Activated effector memory CD4-positive, alpha-beta T cell treated with Interleukin-2 at 50 U/mL for 16 hours (primary cell): ENCODE measurements at places on chromosomes 4 and X.

DNA sequence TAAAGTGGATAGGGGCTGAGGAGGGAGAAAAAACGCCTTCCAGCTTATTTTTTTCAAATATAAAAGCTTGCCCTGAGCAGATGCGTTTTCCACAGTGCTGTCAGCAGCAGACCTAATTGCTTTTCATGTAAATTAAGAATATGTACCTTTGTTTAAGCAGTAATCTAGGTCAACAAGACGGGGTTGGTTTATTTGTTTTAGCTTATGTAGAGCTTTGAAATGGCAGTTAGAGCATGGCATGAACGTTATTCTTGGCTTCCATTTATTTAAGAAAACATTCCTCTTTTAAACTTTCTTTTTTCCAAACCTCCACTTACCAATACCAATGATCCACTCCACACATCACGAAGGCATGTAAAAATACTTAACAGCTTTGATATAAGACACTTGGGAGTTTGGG lies 220.3 kb upstream of the TENM3 start:
- DNase-seq = no peak

DNA sequence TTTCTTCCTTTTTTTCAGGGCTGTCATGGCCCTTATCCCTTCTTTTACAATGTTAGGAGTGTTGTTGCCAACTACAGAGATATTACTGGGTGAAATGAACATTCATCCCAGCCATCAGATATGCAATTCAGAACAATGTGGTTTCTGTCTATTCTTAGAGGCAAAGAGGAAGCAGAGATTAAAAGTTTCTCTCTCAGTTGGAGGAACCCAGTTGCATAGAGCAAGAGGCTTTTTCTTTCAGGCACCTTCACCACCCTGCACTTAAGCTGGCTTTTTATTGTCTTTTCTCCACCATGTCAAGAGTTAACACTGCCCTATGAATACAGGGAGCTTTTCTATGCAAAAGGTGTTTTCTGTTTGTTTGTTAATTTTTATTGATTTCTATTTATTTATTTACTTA lies 1559.6 kb upstream of the IGFBP7 start:
- DNase-seq = no peak

GRCh38 chrX:111340054-111340453 lies 69.8 kb upstream of the CAPN6 start:
- DNase-seq = no peak

DNA sequence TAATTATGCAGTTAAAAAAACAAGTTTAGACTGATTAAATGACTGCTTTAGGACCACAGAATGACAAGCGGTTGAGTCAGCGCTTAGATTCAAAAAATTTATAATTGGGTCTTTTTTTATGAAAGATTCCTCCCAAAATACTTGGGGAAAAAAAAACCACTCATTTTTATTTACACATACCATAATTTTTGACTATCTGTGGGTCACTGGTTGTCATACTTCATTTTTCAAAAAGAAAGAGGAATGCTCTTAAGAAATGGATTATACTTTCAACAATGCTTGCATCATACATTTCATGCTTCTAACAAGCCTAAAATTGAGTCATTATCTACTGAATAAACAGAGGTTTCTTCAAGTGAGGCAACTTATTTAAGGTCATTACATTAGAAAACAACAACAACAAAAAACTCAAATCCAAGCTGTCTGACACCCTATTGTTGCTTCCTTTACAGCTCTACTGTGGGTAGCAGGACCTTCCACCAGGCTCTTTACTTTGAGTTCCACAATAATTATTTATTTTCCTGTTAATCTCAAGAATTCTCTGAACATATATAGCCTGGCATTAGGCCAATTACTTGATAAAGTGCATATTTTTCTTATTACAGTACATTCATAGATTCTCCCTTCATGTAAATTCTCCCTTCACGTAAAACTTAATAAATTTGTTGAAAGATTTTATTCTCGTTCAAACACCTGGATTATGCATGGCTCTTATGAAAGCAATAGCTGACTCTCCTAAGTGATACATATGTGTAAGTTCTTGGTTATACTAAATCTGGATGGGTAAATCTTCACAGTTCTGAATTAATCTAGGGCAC lies 445.5 kb downstream of the PCDH10 start:
- no peak for DNase-seq

DNA sequence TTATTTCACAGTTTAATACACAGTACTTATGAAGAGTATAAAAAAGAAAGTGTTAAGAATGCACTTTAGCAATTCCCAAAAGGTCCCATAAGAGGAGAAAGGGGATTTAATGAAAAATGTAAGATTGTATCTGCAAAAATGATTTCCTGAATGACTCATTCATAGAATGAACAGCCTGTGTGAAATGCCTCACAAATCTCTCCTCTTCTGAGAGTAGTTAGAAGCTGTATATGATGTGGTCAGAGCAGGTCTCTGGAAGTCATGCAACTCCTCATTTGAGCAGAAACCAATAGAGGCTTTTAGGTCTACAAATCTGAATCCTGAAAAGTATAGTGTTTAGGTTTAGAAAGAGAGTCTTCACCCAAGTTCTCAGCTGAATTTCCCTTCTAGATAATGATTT lies 381.3 kb upstream of the INTU start:
- DNase-seq = no peak

GRCh38 chrX:19799319-19800182 lies 87.8 kb downstream of the SH3KBP1 start:
- peak; percentile 37 for DNase-seq

DNA sequence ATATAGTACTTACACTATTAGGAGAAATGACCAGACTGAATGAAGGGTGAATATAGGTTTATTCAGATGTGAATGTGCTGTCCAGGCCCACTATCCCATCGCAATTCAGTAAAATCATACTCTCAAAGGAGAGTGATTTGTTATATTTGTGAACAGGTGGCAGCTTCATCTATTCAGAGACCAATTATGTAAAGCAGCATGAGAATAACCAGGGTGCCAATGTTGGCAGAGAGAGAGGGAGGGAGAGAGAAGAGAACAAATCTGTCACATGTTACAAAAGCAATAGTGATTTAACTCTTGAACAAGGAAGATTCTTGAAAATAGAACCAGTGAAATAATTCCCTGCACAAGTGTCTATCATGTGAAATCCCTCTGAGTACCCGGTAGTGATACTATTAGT lies 38.9 kb upstream of the TLL1 start:
- no peak for DNase-seq

DNA sequence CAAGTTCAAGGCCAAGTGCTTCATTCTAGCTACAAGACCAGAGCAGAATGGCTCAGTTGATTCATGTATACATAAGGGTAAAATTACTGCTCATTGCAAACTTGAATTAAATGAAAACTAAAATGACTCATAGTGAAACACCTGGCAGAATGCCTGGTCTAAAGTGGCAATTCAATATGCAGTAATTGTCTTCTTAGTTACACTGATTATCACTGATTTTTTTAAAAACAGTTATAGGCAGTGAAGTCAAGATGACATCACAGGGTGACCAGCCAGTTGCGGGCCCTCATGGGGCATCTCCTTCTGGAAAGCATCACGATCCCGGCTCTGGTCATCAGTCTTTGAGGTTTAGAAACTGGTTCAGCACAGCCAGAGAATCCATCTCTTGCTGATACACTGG lies 154.2 kb downstream of the RAB28 start:
- no peak for DNase-seq

DNA sequence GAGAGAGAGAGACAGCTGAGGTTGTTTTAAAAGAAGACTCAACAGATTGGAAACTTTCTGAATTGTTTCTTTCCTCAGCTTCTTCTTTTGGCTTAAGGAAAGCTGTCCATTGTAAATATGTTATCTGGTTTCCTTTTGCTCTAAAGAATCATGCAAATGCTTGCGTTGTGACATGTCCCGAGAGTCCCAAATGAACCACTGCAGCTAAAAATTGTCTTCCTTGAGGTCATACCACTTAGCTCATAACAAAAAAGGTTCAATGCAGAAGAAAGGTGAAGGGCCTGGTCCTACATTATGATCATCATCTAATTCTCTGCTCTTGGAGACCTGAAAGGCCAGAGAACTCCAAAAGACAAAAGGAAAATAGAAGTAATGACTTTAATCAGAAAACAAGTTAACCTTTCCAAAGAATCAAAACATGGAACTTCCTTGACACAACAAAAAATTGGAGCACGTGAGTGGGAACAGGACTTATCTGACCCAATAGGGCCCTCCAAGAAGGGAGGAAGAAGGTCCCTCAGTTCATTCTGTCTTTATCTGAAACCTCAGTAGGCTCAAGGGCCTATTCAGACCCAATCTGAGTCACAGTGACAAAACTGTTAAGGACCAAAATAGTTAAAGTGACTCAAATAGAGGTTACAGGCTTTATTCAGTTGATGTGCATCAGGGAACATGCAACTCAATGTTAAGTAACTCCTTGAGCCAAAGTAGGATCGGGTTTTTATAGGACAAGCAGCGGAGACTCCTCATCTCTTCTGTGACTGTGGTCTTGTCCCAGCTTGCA lies 14.7 kb upstream of the VSIG1 start:
- DNase-seq = no peak

DNA sequence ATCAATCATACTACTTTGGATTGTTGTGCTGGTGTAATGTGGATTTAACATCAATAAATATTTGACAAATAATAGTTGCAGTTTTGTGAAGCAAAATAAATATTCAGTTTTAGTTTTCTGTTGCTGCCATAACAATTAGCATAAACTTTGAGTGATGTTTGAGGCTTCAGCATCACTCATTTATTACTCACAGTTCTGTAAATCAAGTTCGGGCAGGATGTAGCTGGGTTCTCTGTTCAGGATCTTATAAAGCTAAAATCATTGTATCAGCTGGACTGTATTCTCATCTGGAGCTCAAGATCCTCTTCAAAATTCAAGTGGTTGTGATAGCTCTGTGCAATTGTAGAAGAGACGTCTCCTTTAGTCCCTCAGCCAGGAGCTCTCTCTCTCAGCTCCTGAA lies 81.7 kb downstream of the CBR4 start:
- no peak for DNase-seq

- DNase-seq = no peak
Observed at GRCh38 chrX:53281321-53281822, at the start of gene IQSEC2. TSS of gene IQSEC2 (minus strand) at chrX:53281584.

- DNase-seq = no peak
Observed at GRCh38 chr4:153790962-153791551, 2.2 kb upstream of the SFRP2 start.

GRCh38 chr4:13544606-13545393 lies 492 bp upstream of the NKX3-2 start:
- DNase-seq = no peak

- DNase-seq = no peak
Observed at GRCh38 chr4:3267576-3268394, 18.8 kb downstream of the MSANTD1 start.
